ENCODE measurements at places on chromosomes 2 and 18. TPM values are rescaled to one million over a fixed set of nuclear protein-coding genes. Genes with fewer than 3 reads are reported as not detected.
A peak's percentile ranks its signal among the peaks of the same experiment; 100 is the strongest.

CIB4 gene
- not detected for total RNA-seq

MAL gene
- total RNA-seq, result 0.65 TPM

TXNDC2 gene
- total RNA-seq, result not detected

SLC9A2 gene
- total RNA-seq, result not detected

FIGLA gene
- not detected for total RNA-seq

FTCDNL1 gene
- 1.6 TPM for total RNA-seq

- no peak for DNase-seq
Observed at GRCh38 chr2:11554399-11554716, 20.5 kb downstream of the GREB1 start.

DNA sequence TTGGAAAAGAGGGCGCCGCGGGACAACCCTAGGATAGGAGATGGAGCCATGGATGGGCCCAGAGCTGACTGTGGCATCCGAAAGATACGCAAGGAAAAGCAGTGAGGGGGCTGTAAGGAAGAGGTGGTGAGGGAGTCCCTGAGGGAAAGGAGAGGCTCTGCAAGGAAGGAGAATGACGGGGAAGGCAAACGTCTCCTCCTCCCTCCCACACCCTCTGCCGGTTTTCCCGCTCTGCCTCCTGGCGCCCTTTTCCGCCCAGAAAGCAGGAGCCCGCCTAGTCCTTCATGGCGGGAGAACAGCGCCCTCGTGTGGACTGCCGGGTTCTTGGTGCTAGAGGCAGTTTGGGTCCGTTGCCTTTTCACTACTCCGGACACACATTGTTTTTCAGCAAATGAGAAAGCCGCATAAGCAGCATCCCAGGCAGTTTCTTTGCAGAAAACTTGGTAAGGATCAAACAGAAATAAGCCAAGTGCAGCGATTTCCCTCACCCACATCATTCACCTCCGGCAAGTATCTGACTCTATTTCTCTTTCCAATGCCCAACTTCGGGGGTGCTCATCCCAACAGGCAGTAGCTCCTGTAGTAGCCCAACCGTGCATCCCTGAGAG is 200.4 kb downstream of the INO80D start:
- DNase-seq, result peak; percentile 76

GRCh38 chr2:121019756-121020155 is 265.2 kb downstream of the TFCP2L1 start:
- no peak for DNase-seq

DNA sequence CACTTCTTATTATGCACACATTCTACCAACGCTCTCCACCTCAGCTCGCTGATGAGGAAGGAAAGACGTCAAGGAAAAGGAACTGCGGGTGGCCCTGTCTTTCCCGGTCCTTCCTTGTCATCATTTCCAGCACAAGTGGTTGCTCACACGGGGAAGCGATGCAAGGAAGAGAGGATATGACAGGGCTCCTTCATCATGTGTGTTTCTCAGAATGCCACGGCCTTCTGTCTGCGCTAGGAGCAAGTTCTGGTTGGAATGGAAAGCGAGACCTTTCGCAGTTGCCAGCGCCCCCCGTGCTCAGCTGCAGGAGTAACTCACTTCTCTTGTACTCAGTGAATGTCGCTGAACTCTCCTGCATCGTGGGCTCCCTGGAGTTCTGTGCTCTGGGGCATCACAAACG is 191.8 kb upstream of the GLI2 start:
- no peak for DNase-seq

- DNase-seq, result no peak
Observed at GRCh38 chr2:20457661-20458630, 11.1 kb downstream of the RHOB start.

- no peak for DNase-seq
Observed at GRCh38 chr2:236264256-236264655, at the start of gene ASB18. TSS of gene ASB18 (minus strand) at chr2:236264406. CDS start at chr2:236264345, 61 bp downstream.

GRCh38 chr2:118502106-118502505 is 345.3 kb downstream of the EN1 start:
- no peak for DNase-seq

GRCh38 chr18:10142496-10143160 is 228.8 kb downstream of the VAPA start:
- no peak for DNase-seq

- no peak for DNase-seq
Observed at GRCh38 chr2:239175181-239175580, 225.6 kb downstream of the HDAC4 start.

DNA sequence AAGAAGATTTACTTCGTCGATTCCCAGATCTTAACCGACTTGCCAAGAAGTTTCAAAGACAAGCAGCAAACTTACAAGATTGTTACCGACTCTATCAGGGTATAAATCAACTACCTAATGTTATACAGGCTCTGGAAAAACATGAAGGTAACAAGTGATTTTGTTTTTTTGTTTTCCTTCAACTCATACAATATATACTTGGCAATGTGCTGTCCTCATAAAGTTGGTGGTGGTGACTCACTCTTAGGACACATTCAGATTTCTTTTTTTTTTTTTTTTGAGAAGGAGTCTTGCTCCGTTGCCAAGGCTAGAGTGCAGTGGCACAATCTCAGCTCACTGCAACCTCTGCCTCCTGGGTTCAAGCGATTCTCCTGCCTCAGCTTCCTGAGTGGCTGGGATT is 26.8 kb downstream of the MSH2 start:
- DNase-seq, result no peak

- DNase-seq, result no peak
Observed at GRCh38 chr18:42184685-42185477, 229.8 kb downstream of the PIK3C3 start.

GRCh38 chr18:13300029-13300428 is 81.5 kb downstream of the LDLRAD4 start:
- no peak for DNase-seq
